ENCODE measurements at places on chromosomes 11 and 22.

GRCh38 chr11:197741-198235, 4.9 kb downstream of the SCGB1C1 start:
- no peak for DNase-seq

GRCh38 chr11:90587896-90588295, 365.0 kb upstream of the CHORDC1 start:
- no peak for DNase-seq

GRCh38 chr11:90668502-90668901, 445.7 kb upstream of the CHORDC1 start:
- no peak for DNase-seq

GRCh38 chr22:32127904-32128303, 31.2 kb downstream of the C22orf42 start:
- DNase-seq = peak; percentile 74

GRCh38 chr11:75351791-75352587, 528 bp upstream of the ARRB1 start:
- DNase-seq = peak; percentile 66

DNA sequence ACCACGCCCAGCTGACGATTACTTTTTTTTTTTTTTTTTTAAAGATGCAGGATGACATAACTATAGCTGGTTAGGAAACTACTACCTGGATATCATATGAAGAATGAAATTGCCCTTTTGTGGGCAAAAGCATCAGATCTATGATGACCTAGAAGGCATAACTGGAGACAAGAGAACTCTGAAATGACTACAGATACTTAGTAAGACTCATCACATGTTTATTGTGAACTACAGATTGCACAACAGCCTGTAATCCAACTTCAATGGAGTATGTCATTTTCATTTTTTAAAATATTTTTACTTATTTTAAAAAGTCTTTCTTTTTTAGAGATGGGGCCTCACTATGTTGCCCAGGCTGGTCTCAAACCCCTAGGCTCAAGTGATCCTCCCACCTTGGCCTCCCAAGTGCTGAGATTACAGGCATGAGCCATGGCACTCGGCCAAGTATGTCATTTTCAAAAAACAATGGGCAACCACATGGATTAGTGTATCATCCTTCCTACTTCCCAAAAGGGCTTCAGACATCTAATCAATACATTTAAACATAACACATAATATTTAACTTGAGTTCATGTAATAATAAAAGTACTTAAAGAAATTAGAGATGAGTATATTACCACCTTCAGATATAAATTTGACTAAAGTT, 3.3 kb downstream of the MTMR2 start:
- no peak for DNase-seq

GRCh38 chr22:20926243-20926642, 9.0 kb downstream of the CRKL start:
- no peak for DNase-seq

DNA sequence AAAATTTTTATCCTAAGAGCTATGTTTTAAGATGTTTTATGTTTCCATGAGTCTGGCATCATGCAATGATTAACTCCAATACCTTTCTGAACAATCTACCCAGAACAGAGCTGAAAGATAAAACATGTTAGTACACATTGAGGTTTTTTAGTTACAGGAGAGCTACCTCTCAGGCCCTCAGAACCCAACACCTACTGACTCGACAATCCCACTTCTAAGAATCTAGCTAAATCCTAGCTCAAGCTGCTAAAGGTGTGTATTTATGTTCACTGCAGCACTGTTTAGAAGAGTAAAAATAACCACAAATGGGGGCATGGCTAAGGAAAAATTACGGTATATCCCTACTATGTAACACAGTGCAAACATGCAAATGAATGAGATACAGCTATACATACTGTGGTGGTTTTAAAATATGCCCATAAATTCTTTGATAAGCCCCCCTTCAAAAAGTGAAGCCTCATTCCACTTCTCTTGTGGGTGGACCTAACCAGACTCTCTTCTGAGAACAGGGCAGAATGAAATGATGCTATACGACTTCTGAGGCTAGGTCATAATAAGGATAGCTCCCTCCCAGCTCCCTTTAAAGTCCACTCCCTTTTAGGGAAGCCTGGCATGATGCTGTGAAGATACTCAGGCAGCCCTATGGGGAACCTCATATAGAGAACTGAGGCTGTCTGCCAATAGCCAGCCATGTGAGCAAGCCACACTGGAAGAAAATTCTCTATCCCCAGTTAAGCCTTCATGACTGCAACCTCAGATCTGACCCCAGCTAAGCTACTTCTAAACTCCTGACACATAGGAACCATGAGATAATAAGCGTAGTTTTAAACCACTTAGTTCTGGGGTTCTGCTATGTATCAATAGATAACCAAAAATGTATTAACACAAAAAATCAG, 29.5 kb downstream of the TMEM123 start:
- DNase-seq = no peak

GRCh38 chr11:90845126-90845525, 622.3 kb upstream of the CHORDC1 start:
- no peak for DNase-seq

DNA sequence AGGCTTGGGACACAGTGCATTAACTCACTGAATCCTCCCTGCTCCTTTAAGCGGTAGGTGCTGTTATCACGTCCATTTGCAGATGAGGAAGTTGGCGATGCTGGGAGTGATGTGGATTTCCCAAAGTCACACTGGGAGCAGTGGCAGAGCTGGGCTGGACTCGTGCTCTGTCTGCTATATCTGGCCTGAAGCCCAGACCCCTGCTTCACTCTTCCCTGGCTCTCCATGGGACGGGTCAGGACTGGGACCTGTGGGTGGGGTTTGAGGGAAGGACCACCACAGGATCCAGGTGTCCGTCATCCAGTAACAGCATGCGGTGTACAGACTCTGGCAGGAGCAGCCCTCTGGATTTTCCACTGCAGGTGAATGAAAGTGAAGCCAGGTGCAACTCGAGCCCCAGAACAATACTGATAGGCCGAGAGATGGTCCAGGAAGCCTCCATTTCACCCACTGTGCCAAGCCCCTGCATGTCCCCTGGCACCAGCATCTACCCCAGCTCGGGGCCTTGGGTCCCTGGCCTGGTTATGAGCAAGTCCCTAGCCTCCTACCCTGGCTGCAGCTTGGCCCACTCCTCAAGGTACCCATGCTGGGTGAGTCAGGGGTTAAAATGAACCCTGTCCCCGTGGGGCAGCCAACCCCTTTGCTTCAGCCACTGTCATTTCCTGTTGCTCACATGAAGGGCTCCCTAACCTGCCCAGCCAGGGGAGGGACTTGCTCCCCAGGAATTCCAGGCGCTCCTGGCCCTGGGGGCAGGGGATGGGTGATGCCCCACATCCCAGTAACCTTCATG, 4.2 kb downstream of the USP2 start:
- DNase-seq = no peak

GRCh38 chr11:46747150-46747549, 28.1 kb downstream of the F2 start:
- DNase-seq = no peak

GRCh38 chr11:14345668-14346067, 13.3 kb downstream of the RRAS2 start:
- DNase-seq = no peak

- no peak for DNase-seq
Observed at GRCh38 chr11:79942646-79943045, 501.8 kb upstream of the TENM4 start.

- no peak for DNase-seq
Observed at GRCh38 chr11:70153133-70153727, 49.9 kb upstream of the FADD start.

DNA sequence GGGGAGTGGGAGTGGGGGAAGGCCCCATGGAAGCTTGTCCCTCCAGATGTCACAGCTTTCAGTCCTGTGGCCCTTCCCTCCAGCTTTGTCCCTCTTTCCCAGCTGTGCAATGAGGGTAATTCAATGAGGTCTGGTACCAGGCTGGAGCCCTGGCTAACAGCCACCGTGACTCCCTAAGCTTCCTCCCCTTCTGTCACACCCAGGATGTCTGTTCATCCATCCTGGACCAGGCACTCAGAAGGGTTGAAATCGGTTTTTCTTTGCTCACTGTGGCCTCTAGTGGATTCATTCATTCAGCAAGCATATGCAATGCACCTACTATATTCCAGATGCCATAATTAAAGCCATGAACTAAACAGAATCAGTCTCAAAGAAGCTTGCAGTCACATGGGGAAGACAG, 38.7 kb downstream of the SYT13 start:
- no peak for DNase-seq

DNA sequence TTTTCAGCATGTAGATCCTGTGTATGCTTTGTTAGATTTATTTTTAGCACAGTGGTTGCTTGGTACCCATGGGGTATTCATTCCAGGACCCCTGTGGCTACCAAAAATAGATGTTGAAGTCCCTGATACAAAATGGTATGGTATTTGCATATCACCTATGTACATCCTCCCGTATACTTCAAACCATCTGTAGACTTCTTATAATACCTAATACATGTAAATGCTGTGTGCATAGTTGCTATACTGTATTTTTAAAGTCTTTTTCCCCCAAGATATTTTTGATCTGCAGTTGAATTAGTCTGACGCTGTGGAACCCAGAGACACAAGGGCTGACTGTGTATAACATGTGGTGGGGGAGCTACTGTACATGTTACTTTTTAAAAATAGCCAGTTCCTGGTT, 101.1 kb downstream of the ATXN10 start:
- DNase-seq = no peak

DNA sequence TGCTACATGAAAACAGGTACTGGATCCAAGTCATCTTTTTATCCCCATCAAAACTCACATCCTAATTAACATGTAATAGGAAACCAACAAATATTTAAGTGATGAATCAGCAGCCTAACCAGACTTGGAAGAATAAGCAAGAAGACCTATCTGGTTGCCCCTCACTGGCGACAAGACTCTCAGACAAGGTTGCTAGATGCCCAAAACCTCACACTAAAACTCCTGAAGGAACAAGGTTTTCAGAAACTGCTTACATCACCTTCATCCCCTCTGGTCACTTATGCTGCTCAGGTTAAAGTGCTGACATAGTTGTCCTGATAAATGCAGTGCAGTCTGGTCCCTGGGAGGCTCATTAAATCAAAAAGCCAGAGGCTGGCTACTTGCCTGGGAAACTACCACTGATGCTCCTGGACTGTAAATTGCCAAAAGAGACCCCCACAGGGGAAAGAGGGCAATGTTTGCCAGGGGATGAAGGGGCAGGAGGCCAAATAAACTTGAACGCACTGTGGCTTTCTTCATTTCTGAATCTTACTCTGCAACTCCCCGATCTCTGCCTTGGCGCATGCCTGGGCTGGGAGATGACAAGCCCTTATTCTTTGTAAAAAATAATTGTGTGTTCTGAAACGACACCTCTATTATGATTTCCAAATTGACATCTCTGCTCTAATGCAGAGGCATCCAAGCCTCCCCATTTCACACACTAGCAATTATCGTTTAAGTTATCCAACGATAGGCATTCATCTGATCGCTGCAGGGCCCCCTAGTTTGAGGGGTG, 72.7 kb downstream of the AMBRA1 start:
- no peak for DNase-seq

DNA sequence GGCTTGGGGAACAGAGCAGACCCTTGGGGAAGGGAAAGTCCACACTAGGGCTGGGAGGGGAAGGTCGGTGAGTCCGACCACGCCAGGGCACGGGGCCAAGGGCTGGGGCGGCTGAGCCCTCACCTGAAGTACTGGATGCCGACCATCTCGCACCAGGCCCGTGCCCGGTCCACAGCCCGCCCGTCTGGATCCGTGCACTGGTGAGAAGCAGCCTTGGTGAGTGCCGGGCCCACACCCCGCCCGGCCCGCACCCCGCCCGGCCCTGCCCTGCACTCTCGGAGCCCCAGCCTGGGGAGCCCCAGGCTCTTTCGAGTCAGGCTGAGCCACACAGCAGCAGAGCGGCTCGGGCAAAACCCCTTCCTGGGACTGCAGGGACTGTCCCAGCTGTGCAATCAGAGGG, 1.9 kb upstream of the BAIAP2L2 start:
- no peak for DNase-seq

GRCh38 chr11:73660497-73661034, 14.2 kb downstream of the PLEKHB1 start:
- no peak for DNase-seq

All from WTC11 (cell line).